ENCODE measurements at places on chromosomes 1 and 21.

- DNase-seq: no peak
Measured at GRCh38 chr1:42962641-42963377, 4.1 kb upstream of the SLC2A1 start.

- no peak for DNase-seq
Measured at GRCh38 chr1:1833916-1834325, 55.7 kb upstream of the NADK start.

DNA sequence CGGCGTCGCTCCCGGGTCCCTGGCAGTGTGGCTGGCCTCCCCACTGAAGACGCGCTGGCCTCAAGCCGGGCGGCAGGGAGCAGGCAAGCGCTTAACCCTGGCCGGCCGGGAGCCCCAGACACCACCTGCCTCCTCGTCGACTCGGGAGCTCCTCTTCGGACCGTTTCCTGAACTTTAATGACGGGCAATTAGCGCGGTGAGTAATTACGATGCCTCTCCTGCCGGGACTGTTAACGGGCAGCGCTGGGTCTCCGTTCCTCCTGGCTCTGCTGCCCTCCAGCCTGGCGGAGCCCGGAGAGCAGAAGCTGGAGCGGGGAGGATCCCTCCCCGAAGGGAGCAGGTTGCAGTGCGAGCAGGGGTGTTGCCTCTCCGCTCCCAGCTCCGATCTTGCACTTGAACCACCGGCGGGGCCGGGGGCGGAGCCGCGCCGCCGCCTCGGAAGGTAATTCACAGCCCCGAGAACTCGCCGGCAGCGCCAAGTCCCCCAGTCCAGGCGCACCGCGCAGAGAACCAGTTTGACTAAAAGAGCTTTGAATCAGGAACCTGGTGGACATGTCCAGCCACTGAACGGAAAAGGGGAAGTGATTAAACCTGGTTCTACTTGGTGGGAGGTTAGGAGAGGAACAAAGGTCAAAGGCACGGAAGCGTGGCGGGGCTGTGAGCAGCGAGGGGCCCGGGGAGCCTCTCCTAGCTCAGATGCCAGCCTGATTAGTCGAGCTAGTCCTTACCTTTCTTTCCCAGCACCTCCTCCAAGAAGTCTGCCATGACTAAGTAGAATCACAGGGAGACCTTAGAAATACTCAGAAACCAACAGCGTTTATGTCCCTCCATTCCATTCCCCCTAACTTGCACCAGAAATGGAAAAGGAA, 18.3 kb upstream of the PLEKHA6 start:
- peak; percentile 28 for DNase-seq

GRCh38 chr1:4689271-4689935, 35.0 kb downstream of the AJAP1 start:
- DNase-seq: no peak

DNA sequence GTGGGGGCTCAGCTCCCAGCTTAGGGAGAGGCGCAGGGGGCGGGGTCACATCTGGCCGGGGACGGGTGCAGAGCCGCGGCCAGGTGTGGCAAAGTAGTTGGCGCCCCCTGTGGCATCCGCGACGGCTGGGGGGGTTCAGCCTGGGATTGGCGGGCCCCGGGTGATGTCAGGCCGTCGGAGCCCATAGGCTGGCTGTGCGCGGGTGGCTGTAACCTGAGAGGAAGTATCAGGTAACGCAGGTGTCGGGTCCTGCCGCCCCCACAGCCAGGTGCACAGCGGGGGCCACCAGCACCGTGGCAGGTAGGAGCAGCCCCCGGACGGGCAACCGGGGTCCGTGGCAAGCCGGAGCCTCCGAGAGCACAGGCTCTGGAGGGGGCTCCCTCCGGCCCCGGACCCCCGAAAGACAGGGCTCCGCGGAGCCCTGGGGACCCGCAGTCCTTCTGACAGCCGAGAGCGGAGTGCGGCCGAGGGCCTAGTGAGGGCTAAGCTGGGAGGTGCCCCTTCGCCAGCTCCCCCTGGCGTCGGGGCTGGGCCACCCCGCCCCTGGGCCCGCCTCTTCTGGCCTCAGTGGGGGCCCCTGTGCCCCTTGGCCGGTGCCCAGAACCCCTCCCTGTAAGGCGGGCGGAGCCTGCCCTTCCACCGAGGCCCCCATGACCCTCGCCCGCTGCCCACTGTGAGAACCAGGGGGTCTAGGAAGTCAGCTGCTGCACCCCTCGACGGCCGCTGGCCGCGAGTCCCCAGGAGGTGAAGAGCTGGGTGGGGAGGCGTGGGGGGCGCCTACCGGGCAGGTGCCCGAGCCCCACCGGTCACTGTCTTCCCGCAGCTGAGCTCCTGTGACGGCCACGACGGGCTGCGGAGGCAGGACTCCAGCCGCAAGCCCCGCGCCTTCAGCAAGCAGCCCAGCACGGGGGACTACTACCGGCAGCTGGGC, 17.9 kb downstream of the TNFRSF25 start:
- DNase-seq: no peak

DNA sequence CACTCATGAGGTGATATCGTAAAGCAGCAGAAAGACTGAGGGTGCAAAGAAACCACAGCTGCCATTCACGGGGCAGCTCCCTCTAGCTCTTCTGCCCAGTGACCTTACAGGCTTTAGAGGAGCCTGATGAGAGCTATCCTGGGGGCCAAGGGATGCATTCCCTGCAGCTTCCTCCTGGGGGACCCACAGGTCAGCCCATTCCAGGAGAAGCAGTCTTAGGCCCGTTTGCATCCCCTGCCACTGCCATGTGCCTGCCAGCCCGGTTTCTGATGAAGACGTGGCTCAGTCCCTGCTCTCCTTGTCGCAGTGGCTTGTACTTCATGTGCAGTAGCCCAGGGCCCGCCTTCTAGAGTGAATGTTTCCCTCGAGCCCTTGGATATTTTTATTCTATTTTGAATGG, 22.8 kb downstream of the ATP5PO start:
- no peak for DNase-seq

GRCh38 chr1:51328926-51329325, 1.4 kb downstream of the TTC39A start:
- DNase-seq: no peak

DNA sequence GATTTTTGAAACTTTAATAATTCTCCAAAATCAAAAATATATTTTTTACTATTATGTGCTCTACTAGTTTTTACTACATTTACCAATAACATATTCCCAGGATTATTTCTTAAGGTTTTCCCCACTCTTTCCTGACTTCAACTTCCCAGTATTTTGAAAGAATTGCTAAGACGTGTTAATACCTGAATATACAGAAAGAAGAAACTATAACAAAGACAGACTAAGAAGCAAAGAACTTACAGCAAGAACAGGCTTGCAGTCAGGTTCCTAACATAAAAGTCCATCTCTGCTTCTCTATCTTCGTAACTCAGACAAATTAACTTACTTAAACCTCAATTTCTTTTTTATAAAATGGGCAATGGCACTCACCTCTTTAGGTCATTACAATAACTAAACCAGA, 63.2 kb downstream of the SRSF11 start:
- no peak for DNase-seq

DNA sequence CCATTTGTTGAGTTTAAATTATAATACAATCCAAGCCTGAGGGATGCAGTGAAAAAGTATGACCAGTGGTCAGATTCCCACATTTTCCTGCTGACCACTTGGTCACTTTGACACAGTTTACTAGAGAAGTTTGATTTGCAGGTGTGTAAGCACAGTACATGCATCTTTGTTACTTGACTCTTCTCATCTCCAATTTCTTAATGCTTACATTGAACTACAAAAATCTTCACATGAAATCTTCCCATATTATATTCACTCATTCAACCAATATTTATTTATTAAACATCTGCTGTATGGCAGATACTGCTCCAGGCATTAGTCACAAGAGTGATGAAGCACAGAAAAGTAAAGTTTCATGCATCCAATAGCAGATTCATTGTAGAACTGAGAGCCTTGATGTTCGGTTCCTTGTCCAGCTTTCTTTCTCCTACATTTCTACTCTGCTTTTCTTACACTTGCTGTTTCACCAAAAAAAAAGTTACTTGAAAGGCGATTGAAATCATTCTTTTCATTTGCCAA, 211.7 kb downstream of the NFIA start:
- DNase-seq: no peak

DNA sequence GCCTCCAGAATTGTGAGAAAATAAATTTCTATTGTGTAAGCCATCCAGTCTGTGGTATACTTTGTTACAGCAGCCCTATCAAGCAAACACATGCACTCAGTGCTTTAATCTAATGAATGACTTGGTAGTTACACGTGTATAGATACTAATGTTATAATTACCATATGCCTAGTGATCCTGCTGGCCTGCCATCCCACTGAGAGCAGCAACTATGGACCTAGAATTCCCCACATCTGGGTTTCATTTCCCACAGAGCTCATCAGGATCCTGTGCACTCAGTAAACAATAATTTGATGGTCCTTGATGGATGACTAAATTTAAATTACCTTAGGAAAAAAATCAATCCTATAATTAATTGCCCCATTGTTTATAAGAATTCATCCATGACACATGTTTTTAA, 86.5 kb upstream of the RGS1 start:
- DNase-seq: no peak

- DNase-seq: no peak
Measured at GRCh38 chr21:42527127-42527488, 13.5 kb downstream of the SLC37A1 start.

DNA sequence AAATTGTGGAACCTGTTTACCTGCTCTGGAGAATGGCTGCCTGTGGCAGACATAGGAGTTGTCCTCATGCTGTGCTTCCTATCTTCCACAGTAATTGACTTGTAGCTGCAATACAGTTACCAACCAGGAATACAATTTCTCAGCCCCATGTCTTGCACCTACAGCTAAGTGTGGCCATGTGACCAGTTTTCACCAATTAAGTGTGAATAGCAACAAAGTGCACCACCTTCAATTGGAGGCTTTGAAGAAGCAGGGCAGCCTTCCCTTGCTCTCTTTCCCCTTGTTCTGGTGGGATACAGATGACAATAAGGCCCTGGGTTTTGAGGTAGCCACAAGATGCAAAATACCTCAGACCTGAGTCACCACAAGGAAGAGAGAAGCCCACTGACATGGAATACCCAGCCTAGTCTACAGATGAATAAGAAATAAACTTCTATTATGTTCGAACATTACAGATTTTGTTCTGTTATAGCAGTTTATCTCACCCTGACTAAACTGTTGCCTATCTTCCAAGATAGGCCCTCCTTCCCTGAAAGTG, 70.2 kb upstream of the S1PR1 start:
- DNase-seq: no peak

DNA sequence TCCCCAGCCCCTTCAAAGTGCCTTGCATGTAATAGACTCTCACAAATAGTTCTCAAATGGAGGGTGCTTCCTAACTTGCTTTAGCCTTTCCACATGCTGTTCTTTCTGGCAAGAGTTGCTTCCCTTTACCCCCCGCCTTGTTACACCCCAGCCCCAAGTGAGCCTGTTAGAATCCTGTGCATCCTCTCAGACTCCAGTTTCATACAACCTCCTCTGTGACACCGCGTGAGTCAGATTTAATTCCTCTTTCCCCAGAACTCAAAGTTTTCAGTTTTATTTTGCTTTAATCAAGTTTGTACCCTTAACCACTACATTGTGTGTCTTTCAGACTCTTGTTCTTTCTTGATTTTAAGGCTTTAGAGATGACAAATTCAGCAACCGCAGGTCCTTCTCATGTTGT, 234.5 kb upstream of the HOOK1 start:
- no peak for DNase-seq

GRCh38 chr1:82392513-82392912, 591.8 kb downstream of the ADGRL2 start:
- DNase-seq: no peak

DNA sequence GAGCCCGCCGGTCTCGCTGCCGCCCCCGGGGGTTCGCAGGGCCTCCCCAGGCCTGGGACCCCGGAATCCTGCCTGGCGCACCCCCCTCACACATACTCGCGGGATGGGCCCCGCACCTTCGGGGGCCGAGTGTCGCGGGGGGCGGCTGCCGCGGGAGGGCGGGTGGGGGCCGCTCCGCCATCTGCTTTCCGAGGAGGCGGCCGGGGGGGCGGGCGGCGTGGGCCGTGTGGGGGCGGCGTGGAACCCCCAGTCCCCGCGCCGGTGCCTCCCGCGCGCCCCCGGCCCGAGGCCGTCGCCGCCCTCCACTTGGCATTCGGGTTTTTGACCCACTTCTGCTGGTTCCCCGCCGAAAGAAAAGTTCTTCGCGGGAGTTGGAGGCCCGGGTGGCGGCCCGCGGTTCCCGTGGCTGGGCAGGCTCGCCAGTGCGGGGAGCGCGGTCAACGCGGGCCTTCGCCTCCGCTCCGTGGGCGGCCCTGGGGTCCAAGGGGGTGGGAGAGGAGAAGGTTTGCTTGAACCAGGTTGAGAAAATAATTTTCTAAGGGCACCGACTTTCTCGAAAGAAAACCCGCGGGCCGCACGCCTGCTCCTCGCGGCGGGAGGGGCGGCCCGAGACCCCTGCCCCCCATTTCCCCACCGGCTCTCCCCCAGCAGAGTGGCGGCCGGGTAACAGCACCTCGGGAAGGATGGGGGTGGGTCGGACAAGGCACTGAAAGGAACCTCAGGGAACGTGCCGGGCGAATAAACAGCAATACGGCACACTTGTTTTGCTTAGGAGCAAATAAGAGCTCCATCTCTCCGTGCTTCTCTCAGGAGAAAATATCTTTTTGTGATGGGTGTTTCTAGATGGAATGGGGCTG, 1.6 kb downstream of the PHF13 start:
- peak; percentile 13 for DNase-seq

- no peak for DNase-seq
Measured at GRCh38 chr1:1356796-1357401, 1.5 kb downstream of the MXRA8 start.

DNA sequence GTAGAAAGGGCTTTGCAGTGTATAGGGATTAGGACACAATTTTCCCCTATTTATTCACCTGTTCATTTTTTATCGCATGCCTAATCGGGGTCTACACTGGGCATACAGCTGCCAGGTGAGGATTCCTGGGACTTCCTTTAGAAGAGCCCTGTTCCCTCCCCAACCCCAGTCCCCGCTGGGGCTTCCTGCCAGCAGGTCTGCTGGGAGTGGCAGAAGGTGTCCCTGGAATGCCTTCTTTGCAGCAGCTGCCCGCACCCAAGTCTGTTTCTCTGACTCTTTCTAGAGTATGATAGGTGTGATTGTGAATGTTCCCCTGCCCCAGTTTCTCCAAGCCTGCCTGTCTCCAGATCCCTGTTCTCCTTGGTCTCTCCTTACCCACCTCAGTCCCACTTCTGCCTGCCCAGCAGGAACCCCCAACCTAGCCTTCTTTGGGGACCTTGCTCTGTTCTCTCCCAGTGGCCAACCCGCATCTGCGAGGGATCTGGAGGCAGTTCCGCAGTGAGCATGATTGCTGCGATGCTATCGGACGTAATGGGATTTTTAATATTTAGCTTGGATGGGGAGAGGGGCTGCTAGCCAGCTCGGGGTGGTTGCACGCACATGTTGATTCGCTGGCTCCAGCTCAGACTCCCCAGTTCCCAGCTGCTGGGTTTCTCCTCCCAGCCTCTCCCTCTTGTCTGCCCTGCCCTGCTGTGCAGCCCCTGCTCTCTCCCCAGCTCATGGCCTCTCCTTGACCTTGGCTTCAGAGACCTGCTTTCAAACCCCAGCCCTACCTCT, 79.8 kb downstream of the EPHB2 start:
- DNase-seq: no peak

- peak; percentile 35 for DNase-seq
Measured at GRCh38 chr1:155241069-155241679, 14.1 kb downstream of the ENTREP3 start.

GRCh38 chr1:115115521-115116161, 26.3 kb upstream of the TSPAN2 start:
- no peak for DNase-seq

Data from activated T-helper 9 cell treated with anti-CD3 and anti-CD28 coated beads, Interleukin-2, amount 50 U/mL, for 16 hours (primary cell).